Left ventricle myocardium inferior (tissue), 1 donor: ENCODE measurements at places on chromosomes 11 and 22. TPM values are rescaled to one million over a fixed set of nuclear protein-coding genes. Genes with fewer than 3 reads are reported as not detected.

CABP4 gene
- 1.4 TPM for total RNA-seq

GLYAT gene
- not detected for total RNA-seq

FOLR3 gene
- 1.7 TPM for total RNA-seq

ZBTB16 gene
- total RNA-seq = 64.5 TPM

C11orf68 gene
- total RNA-seq = 37.3 TPM

CARD16 gene
- total RNA-seq = 8.3 TPM

MIOX gene
- total RNA-seq = not detected

HBB gene
- 100 TPM for total RNA-seq

SCGB1D2 gene
- total RNA-seq = 1.6 TPM

BCO2 gene
- 169 TPM for total RNA-seq

APOBEC3H gene
- total RNA-seq = 0.41 TPM

NCF4 gene
- 5.5 TPM for total RNA-seq

RAG1 gene
- total RNA-seq = 1.6 TPM

TEX12 gene
- total RNA-seq = 0.22 TPM

BACE1 gene
- total RNA-seq = 13.8 TPM

SOX10 gene
- total RNA-seq = 1.2 TPM

ARHGAP32 gene
- total RNA-seq = 5.3 TPM

OR52I1 gene
- not detected for total RNA-seq

SLC5A1 gene
- total RNA-seq = 201 TPM

PRR33 gene
- 2.4 TPM for total RNA-seq

FGF19 gene
- not detected for total RNA-seq

FAT3 gene
- total RNA-seq = 0.33 TPM

RAB38 gene
- 0.44 TPM for total RNA-seq

BTG4 gene
- not detected for total RNA-seq

THY1 gene
- total RNA-seq = 0.91 TPM

PRODH gene
- 13.3 TPM for total RNA-seq

SLC37A2 gene
- total RNA-seq = 2.4 TPM

NXPE4 gene
- total RNA-seq = not detected

ROBO4 gene
- total RNA-seq = 20.7 TPM

TANGO2 gene
- 71.7 TPM for total RNA-seq

OR5P2 gene
- total RNA-seq = not detected

KRTAP5-1 gene
- not detected for total RNA-seq

APOBEC3C gene
- total RNA-seq = 25.1 TPM

DGCR6 gene
- total RNA-seq = 13.9 TPM

TTLL1 gene
- total RNA-seq = 8.5 TPM

MCM5 gene
- total RNA-seq = 8.3 TPM

ART1 gene
- 0.58 TPM for total RNA-seq

CCDC116 gene
- 0.11 TPM for total RNA-seq

GAB4 gene
- total RNA-seq = not detected

DUSP18 gene
- 2.7 TPM for total RNA-seq

INS gene
- total RNA-seq = not detected

APOL4 gene
- 4.7 TPM for total RNA-seq

SAA4 gene
- not detected for total RNA-seq

NTM gene
- total RNA-seq = 1.0 TPM

JHY gene
- total RNA-seq = 1.8 TPM

TMEM25 gene
- total RNA-seq = 7.8 TPM

MYRF gene
- 0.14 TPM for total RNA-seq
